ENCODE measurements at places on chromosomes 2 and 18. TPM values are rescaled to one million over a fixed set of nuclear protein-coding genes. Genes with fewer than 3 reads are reported as not detected.

Gene SPR
- total RNA-seq: 64.5 TPM

Gene CYP26B1
- 4.4 TPM for total RNA-seq

Gene OTOS
- not detected for total RNA-seq

Gene EVA1A
- 84.3 TPM for total RNA-seq

Gene NLRC4
- total RNA-seq: 0.70 TPM

Gene NXPH2
- total RNA-seq: not detected

Gene IL37
- total RNA-seq: not detected

Gene GAREM2
- total RNA-seq: 0.15 TPM

- DNase-seq: no peak
Measured at GRCh38 chr2:25597881-25598280, 75.5 kb downstream of the DTNB start.

DNA sequence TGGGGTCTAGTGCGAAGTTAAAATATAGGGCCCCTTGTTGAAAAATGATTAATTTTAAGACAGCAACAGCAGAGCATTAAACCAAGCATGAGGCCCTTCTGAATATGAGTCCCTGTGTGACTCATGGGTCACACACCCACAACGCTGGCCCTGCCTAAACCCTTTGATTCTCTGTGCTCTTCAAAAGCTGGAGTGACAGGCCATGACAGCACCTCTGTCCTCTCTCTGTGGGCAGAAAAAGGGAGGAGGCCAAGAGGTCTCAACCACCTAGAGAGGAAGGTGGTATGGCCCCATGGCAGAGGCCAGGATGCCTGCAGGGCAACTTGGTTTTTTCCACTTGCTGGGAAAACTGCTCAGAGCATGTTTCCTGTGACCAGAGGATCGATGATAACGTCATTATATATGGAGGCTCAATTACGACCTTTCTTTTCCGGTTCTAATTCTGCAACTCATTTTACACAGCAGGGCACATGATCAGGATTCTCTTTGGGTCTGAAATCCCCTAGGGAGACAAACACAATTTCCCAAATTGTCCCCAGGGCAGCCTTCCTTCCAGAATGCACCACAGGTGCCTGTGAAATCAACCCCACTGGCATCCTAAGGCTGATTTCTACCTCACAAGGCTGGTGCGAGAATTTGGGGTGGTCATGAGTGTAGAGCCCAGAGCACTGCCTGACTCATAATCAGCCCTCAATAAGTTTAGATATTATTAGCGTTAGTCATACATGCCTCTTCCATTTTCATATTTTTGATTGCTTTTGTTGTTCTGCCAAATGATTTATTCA lies 102.0 kb upstream of the PPP1CB start:
- DNase-seq: no peak

GRCh38 chr2:68726608-68727367 lies 7.8 kb upstream of the ARHGAP25 start:
- DNase-seq: no peak

Data from left lobe of liver (tissue), 2 donors.